Activated CD4-positive, CD25-positive, alpha-beta regulatory T cell treated with anti-CD3 and anti-CD28 coated beads, Interleukin-2, amount 50 U/mL, for 16 hours (primary cell): ENCODE measurements at places on chromosomes 5 and 9.

DNA sequence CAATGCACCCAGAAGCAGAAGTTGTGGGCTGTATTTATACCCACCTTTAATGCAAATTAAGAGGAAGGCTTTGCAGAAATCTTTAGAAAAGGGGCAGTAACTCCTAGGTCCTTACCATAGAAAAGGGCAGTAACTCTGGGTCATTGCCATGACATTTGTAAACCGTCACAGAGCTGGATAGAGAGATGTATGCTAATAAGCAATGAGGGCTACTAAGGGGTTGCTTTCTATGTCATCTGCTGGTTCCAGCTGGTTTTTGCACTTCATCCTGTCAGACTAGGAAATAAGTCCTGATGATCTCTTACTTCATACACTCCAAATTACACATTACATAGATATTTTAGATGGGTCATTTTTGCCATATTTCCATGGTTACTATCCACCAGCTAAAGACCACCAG is 299.1 kb upstream of the TYRP1 start:
- no peak for DNase-seq

DNA sequence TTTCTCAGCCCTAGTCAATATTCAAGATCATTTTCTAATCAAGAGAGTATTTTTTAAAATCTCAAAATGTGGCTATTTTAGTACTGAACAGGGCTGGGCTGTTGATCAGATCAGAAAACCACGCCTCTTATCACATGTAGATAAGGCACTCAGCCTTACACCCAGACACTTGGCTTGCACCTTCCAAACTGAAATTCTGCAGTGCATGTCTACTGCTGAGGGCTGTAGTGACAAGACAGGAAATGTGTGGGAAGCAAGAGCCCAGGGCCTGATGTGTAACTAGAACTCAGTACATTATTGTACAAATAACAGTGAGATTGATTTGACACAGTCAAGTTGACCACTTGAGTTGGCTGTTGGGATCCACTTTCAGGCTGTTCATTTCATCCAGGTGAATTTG is 48.6 kb downstream of the UBE2QL1 start:
- no peak for DNase-seq

GRCh38 chr5:180287404-180287803 is 4.5 kb downstream of the MAPK9 start:
- no peak for DNase-seq

DNA sequence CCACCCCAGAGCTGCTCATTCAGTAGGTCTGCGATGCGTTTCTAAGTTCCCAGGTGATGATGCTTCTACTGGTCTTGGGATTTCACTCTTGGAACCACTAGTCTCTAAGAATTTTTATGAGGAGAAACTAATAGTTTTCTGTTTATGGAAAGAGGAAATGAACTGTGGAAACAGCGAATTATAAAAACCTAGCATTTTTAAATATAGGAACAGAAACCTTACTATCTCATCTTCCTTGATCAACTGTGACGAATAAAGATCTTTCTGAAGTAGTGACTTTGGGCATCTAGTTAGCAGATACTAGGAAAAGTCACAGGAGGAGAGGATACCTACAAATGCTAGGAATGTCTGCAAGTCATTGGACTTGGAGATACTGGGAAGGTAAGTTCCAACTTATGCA is 376.8 kb upstream of the RFX3 start:
- DNase-seq = no peak

DNA sequence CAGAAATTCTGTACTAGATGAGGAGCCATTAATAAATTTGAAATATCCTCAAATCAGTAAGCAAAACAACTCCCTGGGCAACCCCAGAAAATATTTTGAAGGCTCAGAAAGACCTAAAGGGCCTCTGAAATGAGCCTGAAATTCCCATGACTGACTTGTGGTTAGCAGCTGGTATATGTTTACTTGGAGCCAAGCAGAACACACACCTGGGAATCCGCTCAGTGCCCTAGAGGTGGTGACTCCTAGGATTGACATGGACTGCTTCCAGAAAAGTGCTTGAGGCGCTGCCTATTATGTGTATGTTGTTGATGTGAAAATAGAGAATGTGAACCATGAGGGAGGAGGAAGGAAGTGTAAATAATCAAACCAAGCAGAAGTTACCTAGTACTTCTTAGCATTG is 14.7 kb downstream of the RFK start:
- no peak for DNase-seq

DNA sequence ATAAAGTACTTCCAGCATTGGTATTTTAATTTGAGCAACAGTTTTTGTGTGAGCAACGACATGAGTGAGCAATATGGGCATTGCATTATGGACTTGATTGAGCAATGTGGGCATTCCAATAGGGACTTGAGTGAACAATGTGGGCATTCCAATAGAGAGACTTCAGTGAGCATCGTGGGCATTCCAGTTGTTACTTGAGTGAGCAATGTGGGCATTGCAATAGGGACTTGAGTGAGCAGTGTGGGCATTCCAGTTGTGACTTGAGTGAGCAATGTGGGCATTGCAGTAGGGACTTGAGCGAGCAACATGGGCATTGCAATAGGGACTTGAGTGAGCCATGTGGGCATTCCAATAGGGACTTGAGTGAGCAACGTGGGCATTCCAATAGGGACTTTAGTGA is 52.2 kb downstream of the ZCCHC7 start:
- DNase-seq = no peak

DNA sequence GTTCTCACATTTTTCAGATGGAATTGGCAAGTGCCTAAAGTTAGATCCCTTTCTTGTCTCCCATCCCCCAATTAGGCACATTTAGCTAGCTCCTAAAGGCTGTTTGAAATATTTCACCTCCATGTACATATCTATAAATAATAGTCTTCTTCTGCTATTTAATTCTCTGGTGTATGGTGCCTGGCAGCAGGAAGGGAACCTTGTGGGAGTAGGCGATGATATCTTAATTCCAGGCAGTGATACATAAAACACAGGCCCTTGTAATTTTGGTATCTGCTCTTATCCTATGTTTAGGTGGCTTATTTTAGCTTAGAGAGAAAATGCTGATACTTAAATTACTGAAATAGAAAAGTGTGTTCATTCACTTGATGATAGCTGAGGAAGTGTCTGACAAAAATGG is 262.9 kb upstream of the DAP start:
- no peak for DNase-seq

- DNase-seq = no peak
Observed at GRCh38 chr9:89678396-89679015, 73.7 kb downstream of the GADD45G start.

DNA sequence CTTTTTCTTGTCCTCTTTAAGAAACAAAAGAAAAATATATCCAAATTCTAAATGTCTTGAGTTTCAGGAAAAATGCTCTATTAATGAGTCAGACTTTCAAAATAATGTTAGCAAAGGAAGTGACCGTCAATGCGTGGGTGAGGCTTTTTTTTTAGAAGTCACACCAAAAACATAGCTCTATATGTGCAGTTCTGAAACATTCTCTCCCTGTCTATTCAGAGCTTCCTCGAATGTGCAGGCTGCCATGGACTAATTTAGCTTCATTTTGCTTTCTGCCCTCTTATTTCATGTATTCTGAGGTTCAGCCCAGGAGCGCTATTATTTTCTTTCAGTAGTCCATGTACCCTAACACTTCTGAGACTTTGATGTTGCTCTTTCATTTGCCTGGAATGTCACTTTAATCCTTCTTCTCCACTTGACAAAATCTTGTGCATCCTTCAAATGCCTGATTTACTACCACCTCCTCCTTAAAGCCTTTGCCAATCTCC is 72.5 kb upstream of the RASA1 start:
- no peak for DNase-seq

DNA sequence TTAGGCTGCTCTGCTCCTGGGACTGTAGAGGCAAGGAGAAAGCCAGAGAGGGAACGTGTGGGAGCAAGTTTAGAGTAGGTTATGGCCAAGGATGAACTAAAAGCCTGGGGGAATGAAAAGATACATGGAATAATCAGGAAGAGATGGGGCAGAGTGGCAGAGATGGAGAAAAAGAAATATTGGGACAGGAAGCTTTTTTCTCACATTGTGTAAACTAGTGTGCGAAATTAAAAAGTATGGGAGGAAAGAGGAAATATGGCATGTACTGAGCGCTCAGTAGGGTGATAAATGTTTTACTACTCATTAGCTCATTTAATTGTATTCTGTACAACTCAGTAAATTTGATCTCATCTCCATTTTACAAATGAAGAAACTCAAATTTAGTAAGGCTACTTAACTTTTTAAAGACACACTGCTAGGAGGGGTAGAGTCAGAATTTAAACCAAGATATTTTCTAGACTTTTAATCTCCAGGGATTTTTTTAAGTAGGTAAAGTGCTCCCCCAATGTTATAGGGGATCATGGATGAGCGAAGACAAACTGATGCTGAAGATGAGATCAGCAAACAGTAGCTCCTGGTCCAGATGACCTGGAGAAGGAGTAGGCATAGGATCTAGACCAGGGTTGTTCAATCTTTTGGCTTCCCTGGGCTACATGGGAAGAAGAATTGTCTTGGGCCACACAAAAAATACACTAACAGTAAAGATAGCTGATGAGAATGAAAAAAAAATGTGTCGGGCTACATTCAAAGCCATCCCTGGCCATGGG is 30.8 kb downstream of the ALDH1A1 start:
- no peak for DNase-seq

DNA sequence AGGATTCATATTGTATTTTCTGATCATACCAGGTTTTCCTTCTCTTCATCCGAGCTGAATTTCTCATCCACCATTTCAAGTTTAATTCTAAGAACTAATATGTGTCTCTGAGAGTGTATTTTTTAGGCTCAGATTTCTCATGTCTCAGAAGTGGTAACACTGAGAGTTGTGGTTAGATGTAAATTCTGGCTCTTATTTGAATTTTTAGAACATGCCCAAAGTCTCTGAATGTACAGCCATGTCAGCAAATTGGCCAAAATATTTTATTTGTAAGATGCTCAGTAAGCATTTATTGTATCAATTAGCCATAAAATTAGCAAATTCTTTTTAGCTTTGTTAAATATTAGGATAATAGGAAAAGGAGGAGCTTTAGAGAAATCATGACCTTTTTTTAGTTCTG is 16.6 kb downstream of the SV2C start:
- DNase-seq = no peak

GRCh38 chr5:112663146-112663545 is 74.5 kb upstream of the APC start:
- DNase-seq = no peak

GRCh38 chr9:93824386-93825294 is 130.5 kb downstream of the BARX1 start:
- no peak for DNase-seq
